Natural killer cell (primary cell): ENCODE measurements at places on chromosomes 7 and 10. TPM values are rescaled to one million over a fixed set of nuclear protein-coding genes. Genes with fewer than 3 reads are reported as not detected.

DNA sequence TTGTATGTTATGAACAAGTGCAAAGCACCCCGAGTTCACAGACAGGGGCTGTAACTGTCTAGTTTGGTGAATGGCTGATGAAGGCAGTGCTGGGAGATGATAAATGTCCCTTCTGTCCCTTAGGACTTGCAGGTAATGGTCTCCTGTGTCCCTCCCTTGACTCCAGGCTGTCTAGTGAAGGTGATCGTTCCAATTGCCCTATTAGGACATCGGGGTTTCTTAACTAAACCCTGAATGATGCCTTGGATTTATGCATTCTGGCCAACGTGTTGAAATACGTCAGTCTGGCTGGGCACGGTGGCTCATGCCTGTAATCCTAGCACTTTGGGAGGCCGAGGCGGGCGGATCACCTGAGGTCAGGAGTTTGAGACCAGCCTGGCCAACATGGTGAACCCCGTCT lies 69.4 kb downstream of the PFKFB3 start:
- no peak for DNase-seq
- no peaks in the 10 kb centered on the region for H3K27me3 ChIP-seq
- H3K27ac ChIP-seq: peak overlapping the region; percentile 78
- H3K36me3 ChIP-seq: no peaks in the 10 kb centered on the region

- no peak overlapping the region for H3K27ac ChIP-seq
- no peaks in the 10 kb centered on the region for H3K36me3 ChIP-seq
- H3K4me1 ChIP-seq: no peaks in the 10 kb centered on the region
- no peaks in the 10 kb centered on the region for H3K27me3 ChIP-seq
Observed at GRCh38 chr10:4526311-4526731, 299.7 kb upstream of the AKR1E2 start.

SUGCT gene
- 0.59 TPM for total RNA-seq

DNA sequence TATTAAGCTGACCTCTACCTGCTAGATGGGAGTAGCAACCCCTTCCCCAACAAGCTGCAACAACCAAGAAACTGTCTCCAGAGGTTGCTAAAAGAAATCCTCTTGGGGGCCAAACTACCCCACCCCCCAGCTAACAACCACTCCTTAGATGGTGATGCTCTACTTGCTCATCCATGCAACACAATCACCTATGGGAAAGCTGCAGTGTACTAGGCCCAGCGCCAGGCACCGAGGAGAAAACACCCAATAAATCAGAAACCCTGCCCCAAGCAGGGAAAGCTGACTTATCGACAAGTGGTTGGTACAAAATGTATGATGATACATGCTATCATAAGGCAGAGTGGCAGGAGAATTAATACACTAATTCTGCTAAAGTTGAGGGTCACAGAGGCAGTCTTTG lies 17.3 kb downstream of the SLC25A13 start:
- H3K36me3 ChIP-seq: no peaks in the 10 kb centered on the region
- DNase-seq: no peak
- no peaks in the 10 kb centered on the region for H3K27me3 ChIP-seq
- H3K27ac ChIP-seq: no peak overlapping the region

CXCL12 gene
- not detected for total RNA-seq

GRCh38 chr7:7103343-7104313 lies 78.7 kb upstream of the C1GALT1 start:
- no peak overlapping the region for H3K27ac ChIP-seq
- H3K4me1 ChIP-seq: no peaks in the 10 kb centered on the region
- H3K27me3 ChIP-seq: no peaks in the 10 kb centered on the region
- no peak overlapping the region for H3K4me3 ChIP-seq
- DNase-seq: peak; percentile 83

GRCh38 chr10:124510759-124511158 lies 49.1 kb downstream of the LHPP start:
- H3K4me1 ChIP-seq: peaks cover 10% of the 10 kb centered on the region
- no peak for DNase-seq
- H3K36me3 ChIP-seq: no peaks in the 10 kb centered on the region
- no peaks in the 10 kb centered on the region for H3K27me3 ChIP-seq
- no peak overlapping the region for H3K27ac ChIP-seq

DNA sequence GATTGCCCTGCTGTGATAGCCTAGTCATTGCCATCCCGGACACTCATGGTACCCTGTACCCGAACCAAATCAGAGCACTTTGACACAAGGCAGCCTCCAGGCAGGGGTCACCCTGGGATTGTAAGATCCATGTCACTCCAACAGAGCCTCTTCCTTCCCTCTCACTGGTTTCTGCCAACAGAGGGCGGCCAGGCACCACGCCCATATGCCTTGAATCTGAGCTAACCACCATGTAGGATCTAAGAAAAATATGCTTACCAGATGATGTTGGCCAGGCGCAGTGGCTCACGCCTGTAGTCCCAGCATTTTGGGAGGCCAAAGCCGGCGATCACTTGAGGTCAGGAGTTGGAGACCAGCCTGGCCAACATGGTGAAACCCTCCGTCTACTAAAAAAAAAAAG lies 389.2 kb upstream of the KLF6 start:
- H3K27me3 ChIP-seq: no peaks in the 10 kb centered on the region
- H3K27ac ChIP-seq: no peak overlapping the region
- no peak for DNase-seq

ADCYAP1R1 gene
- total RNA-seq: not detected

GRCh38 chr10:60388116-60388625 lies 1.5 kb downstream of the ANK3 start:
- no peak overlapping the region for H3K4me3 ChIP-seq
- no peak for DNase-seq
- no peaks in the 10 kb centered on the region for H3K27me3 ChIP-seq
- H3K27ac ChIP-seq: no peak overlapping the region
- no peaks in the 10 kb centered on the region for H3K4me1 ChIP-seq

DNA sequence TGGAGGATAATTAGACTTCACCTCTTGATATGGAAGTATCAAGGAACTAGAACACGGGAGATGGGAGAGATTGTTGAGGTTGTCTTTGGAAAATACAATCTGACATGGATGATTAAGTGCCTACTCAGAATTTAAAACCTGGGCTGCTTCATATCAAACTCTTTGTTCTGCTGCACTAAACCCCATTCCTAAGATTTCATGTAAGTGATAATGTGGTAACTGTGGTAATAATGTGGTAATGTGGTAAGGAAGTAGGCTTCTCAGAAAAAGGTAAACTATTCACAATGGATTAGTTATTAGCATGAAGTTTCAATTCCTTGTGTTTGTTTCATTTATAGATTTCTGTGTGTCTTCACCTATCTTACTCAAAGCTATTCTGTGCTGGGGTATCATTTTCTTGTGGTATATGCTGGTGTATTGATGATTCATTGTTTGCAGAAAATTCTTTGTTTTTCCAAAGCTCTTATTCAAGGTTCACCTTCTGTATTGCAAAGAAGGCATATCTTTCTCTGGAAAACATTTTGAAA lies 129.9 kb upstream of the TAC1 start:
- no peaks in the 10 kb centered on the region for H3K4me1 ChIP-seq
- no peak overlapping the region for H3K27ac ChIP-seq
- no peak for DNase-seq
- no peaks in the 10 kb centered on the region for H3K36me3 ChIP-seq

GRCh38 chr7:141073641-141074161 lies at the start of gene TMEM178B:
TSS of gene TMEM178B (plus strand) at chr7:141074064.
- H3K27ac ChIP-seq: no peak within 1 kb of the TSS
- no peaks in the 10 kb centered on the region for H3K36me3 ChIP-seq
- peak; percentile 14 for DNase-seq
- H3K4me1 ChIP-seq: peaks cover 32% of the 10 kb centered on the region
- peaks cover 35% of the 10 kb centered on the region for H3K27me3 ChIP-seq

UNCX gene
- total RNA-seq: not detected

ABCB1 gene
- total RNA-seq: 81.4 TPM

DNA sequence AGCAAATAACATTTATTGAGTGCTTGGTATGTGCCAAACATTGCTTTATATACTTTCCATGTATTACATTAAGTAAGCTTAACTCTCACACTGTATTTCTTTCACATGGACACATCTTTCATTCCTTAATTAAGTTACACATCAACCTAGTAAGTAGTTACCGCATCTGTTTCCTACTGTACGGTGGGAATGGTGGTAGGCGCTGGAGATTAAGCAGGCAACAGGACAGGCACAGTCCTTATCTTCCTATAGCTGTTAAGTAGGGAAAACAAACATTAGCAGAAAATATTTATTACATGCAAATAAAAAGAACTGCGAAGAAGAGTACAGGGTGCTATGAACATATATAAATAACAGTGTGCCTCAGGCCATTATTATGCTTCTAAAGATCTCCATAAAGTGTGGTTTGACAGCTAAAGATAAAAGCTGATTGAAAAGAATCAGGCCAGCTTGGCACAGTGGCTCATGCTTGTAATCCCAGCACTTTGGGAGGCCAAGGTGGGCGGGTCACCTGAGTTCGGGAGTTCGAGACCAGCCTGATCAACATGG lies 105.0 kb downstream of the SUGCT start:
- no peak overlapping the region for H3K4me3 ChIP-seq
- DNase-seq: no peak
- H3K27ac ChIP-seq: no peak overlapping the region
- no peaks in the 10 kb centered on the region for H3K27me3 ChIP-seq

GRCh38 chr10:5018134-5018533 lies 14.5 kb upstream of the AKR1C2 start:
- no peak overlapping the region for H3K4me3 ChIP-seq
- H3K4me1 ChIP-seq: no peaks in the 10 kb centered on the region
- no peak for DNase-seq
- H3K27ac ChIP-seq: no peak overlapping the region
- no peaks in the 10 kb centered on the region for H3K36me3 ChIP-seq

MARVELD1 gene
- total RNA-seq: 0.84 TPM

GRCh38 chr7:101602484-101603241 lies 26.4 kb downstream of the MYL10 start:
- H3K4me1 ChIP-seq: peaks cover 2% of the 10 kb centered on the region
- H3K36me3 ChIP-seq: no peaks in the 10 kb centered on the region
- no peak overlapping the region for H3K27ac ChIP-seq
- H3K4me3 ChIP-seq: no peak overlapping the region

DNA sequence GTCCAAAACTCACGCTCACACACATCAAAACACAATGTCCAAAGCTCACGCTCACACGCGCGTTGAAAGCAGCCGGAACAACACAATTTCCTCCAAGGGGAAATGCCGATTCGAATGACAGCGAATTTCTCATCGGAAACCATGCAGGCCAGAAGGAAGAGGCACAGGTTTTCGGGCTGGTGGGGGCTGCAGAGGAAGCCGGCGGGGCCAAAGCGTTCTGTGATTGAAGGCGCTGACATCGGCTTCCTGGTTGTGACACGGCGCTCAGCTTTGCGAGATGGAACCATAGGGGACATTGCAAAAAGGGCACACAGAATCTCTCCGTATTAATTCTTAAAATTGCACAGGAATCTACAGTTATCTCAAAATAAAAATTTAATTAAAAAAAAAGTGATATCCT lies 61.3 kb downstream of the FOXL3 start:
- peaks cover 21% of the 10 kb centered on the region for H3K4me1 ChIP-seq
- no peaks in the 10 kb centered on the region for H3K27me3 ChIP-seq
- no peaks in the 10 kb centered on the region for H3K36me3 ChIP-seq
- H3K27ac ChIP-seq: peak overlapping the region; percentile 25

ATOH7 gene
- total RNA-seq: not detected

DNA sequence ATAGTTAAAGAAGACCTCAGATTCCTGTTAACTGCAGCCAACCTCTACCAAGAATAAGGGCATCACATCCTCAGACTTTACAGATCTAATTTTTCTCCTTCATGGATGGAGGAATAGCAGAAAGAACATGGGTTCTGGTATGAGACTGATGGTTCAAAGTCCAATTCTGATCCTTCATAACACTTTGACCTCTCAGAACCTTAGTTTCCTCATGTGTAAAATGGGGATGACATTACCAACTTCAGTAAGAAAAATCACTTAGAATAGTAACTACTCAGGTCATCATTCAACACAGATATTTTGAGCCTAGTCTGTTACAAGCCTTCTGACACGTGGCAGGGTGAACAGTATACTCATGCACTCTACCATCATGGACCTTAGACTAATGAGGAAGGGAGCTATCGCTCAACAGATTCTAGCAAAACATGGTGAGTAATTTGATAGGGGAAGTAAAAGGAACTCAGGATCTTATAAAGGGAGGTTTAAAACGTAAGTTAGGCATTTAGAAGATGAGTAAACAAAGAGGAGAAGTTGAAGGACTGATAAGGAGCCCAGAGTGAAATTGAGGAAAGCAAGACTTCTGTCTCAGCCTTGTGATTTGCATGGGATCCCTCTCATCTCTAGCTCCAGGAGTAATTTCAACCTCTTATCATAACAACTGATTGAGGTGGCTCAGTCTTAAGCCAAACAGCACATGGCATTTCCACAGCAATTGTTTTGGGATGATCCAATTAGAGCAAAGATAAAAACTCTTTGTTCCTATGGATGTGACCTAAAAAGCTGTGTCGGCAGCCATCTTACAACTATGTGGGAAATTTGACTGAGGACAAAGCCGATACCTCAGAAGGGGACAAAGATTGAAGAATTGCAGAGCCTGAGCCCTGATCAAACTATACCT lies 69.2 kb upstream of the TCF7L2 start:
- H3K27me3 ChIP-seq: no peaks in the 10 kb centered on the region
- no peak overlapping the region for H3K4me3 ChIP-seq
- no peak for DNase-seq
- H3K36me3 ChIP-seq: no peaks in the 10 kb centered on the region

- no peak overlapping the region for H3K4me3 ChIP-seq
- no peak for DNase-seq
- H3K36me3 ChIP-seq: peaks cover 51% of the 10 kb centered on the region
- peaks cover 74% of the 10 kb centered on the region for H3K4me1 ChIP-seq
Observed at GRCh38 chr10:11213137-11213536, 195.5 kb downstream of the CELF2 start.

GRCh38 chr10:30587522-30588031 lies 42.0 kb downstream of the LYZL2 start:
- no peak overlapping the region for H3K4me3 ChIP-seq
- H3K4me1 ChIP-seq: peaks cover 24% of the 10 kb centered on the region
- no peak overlapping the region for H3K27ac ChIP-seq
- no peaks in the 10 kb centered on the region for H3K36me3 ChIP-seq
